ENCODE measurements at places on chromosomes 7 and 10.

DNA sequence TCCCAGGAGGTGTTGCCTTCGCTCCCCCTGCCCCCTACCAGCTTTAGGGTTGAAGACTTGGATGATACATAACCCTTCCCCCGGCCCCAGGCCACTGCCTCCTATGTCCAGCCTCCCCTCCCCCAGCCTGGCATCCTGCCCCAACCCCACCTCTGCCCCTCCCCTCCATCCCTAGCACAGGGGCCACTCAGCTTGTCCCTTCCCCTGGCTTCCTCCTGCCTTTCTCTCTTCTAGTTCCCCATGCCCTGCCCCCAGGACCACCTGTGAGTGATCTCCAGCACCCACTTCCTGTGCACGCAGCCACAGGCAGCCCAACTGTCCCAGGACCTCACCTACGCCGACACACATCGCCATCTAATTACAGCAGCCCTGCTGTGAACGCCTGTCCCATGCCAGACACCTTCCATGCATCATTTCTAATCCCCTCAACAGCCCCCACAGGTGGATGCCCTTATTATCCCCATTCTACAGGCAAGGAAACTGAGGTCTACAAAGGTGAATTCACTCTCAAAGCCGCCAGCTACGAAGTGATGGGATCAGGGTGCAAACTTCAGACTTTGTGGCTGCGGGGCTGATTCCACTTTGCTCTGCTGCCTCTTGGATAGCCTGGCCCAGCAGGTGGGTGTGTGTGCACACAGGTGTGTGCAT lies 82.4 kb upstream of the CHST15 start:
- no peak overlapping the region for H3K4me3 ChIP-seq
- DNase-seq = no peak

- H3K36me3 ChIP-seq = no peaks in the 10 kb centered on the region
- H3K27ac ChIP-seq = no peak overlapping the region
- no peaks in the 10 kb centered on the region for H3K4me1 ChIP-seq
- H3K27me3 ChIP-seq = no peaks in the 10 kb centered on the region
These were observed 40.1 kb downstream of the KCNH2 start for GRCh38 chr7:150937848-150938561.

- no peak for DNase-seq
- H3K4me1 ChIP-seq = peaks cover 17% of the 10 kb centered on the region
- H3K36me3 ChIP-seq = no peaks in the 10 kb centered on the region
- H3K27ac ChIP-seq = no peak overlapping the region
These were observed 221.8 kb downstream of the PHF14 start for GRCh38 chr7:11195502-11195901.

DNA sequence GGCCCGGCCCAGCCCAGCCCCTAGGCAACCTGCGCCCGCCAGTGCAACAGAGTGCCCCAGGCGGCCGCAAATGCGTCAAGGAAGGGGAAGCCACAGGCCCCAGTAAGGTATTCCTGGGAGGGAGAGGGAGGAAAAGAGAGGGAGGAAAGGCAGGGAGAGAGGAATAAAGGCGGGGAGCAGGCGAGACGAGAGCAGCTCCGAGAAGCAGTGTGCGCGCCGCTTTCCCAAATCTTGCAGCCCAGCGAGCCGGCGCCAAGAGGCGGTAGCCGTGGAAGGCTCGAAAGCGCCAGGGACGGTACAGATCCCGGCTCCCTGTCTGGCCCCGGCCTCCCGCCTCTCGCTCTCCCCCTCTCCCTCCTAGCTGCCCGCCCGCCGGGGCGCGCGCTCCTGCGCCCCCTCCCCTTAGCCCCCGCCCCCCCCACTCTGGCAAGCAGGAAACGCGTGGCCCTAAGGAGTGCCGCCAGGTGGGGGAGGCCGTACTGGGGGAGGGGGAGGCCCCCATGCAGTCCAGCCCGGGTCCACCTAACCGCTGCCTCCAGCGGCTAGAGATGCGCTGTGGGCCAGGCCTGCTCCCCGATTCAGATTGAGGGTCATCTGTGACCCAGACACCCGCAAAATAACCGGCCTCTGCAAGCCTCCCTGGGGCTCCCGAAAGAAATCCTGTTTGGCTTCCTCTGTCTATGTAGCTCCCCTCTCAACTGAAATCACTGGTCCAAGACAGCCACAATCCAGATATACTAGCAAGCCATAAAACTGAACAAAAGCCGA lies 4.3 kb downstream of the HOXA10 start:
- H3K36me3 ChIP-seq = no peaks in the 10 kb centered on the region
- peak overlapping the region; percentile 98 for H3K27ac ChIP-seq
- H3K27me3 ChIP-seq = no peaks in the 10 kb centered on the region
- peaks cover 22% of the 10 kb centered on the region for H3K4me1 ChIP-seq

DNA sequence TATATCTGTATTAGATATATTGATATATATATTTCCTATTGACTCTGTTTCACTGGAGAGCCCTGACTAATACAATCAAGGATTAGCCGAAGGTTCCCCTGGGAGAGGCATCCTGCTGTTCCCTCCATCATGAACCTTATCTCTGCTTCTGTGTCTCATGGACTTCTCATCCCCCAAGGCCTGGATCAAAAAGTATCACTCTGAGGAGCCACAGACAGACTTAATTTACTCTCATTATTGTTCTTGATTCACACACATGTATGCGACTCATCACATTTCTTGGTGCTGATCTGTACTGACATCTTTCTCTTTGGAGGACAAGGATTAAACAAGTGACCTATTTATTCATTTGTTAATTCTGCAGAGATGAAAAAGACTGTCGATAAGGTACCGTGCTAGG lies 550.2 kb downstream of the KCNMA1 start:
- no peak for DNase-seq
- H3K27me3 ChIP-seq = no peaks in the 10 kb centered on the region
- H3K36me3 ChIP-seq = peaks cover 4% of the 10 kb centered on the region
- H3K4me1 ChIP-seq = peaks cover 37% of the 10 kb centered on the region

GRCh38 chr10:67816719-67817118 lies 21.3 kb downstream of the DNAJC12 start:
- DNase-seq = no peak
- H3K4me1 ChIP-seq = no peaks in the 10 kb centered on the region
- no peaks in the 10 kb centered on the region for H3K27me3 ChIP-seq

- no peak for DNase-seq
- no peaks in the 10 kb centered on the region for H3K36me3 ChIP-seq
- H3K27me3 ChIP-seq = no peaks in the 10 kb centered on the region
- H3K4me3 ChIP-seq = no peak overlapping the region
- H3K27ac ChIP-seq = no peak overlapping the region
- no peaks in the 10 kb centered on the region for H3K4me1 ChIP-seq
These were observed 45.8 kb upstream of the WIPI2 start for GRCh38 chr7:5143935-5144903.

GRCh38 chr7:2497500-2498336 lies 21.5 kb upstream of the GRIFIN start:
- H3K4me3 ChIP-seq = no peak overlapping the region
- peaks cover 62% of the 10 kb centered on the region for H3K27me3 ChIP-seq
- H3K27ac ChIP-seq = no peak overlapping the region
- H3K36me3 ChIP-seq = no peaks in the 10 kb centered on the region

DNA sequence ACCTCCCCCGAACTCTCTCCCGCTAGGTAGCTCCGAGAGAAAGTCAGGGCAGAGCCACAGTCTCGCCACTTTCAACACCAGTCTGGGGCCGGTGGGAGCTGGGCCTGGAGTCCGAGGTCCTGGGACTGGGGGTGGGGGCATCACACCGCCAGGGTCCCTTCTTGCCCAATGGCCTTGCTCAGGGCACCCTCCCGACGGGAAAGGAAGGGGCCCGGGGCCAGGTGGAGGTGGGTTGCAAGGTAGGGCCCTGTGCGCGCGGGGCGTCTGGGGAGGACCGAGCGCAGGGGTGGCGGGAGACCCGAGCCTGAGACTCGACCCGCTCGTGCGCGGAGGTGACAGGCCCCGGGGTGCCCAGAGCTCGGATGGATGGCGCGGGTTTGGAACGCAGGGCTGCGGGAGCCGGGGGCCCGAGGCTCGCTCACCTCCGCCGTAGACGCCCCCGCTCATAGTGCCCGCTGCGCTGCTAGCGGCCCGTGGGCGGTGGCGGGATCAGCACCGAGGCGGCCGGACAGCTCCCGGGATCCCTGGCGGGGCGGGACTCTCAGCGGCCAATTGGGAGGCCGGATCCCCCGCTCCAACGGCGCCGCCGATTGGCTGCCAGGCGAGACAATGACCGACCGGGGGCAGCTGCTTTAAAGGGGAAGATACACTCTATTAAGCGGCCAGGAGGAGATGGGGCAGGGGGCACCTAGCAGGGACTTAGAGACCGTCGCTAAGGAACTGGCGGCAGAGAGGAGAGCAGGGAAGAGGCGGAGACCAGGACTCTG lies at the start of gene ACTL6B:
Gene ACTL6B, minus strand, starts transcription at position 541 of the 767 bp plus-strand sequence. Its CDS starts 94 bp downstream, at position 447.
- DNase-seq = no peak
- no peak within 1 kb of the TSS for H3K4me3 ChIP-seq
- no peaks in the 10 kb centered on the region for H3K36me3 ChIP-seq
- peaks cover 60% of the 10 kb centered on the region for H3K27me3 ChIP-seq
- H3K27ac ChIP-seq = no peak within 1 kb of the TSS

DNA sequence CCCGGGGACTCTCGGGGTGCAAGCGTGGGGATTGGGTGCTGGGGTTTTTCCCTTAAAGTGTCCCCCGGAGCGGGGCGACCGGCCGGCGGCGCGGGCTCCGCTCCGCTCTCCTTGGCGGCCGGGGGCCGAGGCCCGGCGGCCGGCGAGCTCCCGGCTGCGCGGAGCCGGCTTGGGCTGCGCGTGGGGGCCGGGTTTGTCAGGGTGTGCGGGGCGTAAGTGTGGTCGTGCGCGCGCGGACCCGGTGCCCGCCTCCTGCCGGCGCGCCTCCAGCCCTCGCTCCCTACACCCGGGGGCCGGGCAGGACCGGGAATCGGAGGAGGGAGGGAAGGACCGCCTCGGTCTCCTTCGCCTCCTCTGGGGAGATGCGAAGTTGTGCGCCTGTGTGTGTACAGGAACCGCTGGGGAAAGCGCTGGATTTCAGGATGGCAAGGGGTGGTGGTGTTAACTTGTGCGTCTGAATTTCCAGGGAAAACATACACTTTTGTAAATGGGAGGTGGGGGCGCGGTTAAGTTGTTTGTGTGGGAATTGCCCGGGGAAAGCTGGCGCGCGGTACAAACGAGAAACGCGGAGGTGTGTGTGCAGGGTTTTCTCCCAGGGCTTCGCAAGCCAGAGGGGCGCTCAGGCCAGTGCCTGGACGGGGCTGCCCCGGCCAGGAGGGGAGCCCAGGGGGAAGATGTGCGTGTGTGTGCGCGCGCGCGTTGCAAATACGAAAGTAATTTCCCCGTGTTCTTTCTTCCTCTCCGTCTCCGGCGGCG lies 737 bp downstream of the ZMIZ1 start:
- H3K4me1 ChIP-seq = peaks cover 46% of the 10 kb centered on the region
- DNase-seq = peak; percentile 81
- H3K27ac ChIP-seq = peak overlapping the region; percentile 99
- H3K36me3 ChIP-seq = no peaks in the 10 kb centered on the region
- no peaks in the 10 kb centered on the region for H3K27me3 ChIP-seq

GRCh38 chr10:33506838-33507661 lies 172.6 kb upstream of the NRP1 start:
- no peak overlapping the region for H3K27ac ChIP-seq
- H3K4me1 ChIP-seq = peaks cover 22% of the 10 kb centered on the region
- H3K4me3 ChIP-seq = no peak overlapping the region
- DNase-seq = no peak
- H3K27me3 ChIP-seq = no peaks in the 10 kb centered on the region
- no peaks in the 10 kb centered on the region for H3K36me3 ChIP-seq

GRCh38 chr10:4813023-4813422 lies 13.0 kb upstream of the AKR1E2 start:
- no peak overlapping the region for H3K27ac ChIP-seq
- no peak overlapping the region for H3K4me3 ChIP-seq
- no peaks in the 10 kb centered on the region for H3K27me3 ChIP-seq
- no peak for DNase-seq
- no peaks in the 10 kb centered on the region for H3K4me1 ChIP-seq

DNA sequence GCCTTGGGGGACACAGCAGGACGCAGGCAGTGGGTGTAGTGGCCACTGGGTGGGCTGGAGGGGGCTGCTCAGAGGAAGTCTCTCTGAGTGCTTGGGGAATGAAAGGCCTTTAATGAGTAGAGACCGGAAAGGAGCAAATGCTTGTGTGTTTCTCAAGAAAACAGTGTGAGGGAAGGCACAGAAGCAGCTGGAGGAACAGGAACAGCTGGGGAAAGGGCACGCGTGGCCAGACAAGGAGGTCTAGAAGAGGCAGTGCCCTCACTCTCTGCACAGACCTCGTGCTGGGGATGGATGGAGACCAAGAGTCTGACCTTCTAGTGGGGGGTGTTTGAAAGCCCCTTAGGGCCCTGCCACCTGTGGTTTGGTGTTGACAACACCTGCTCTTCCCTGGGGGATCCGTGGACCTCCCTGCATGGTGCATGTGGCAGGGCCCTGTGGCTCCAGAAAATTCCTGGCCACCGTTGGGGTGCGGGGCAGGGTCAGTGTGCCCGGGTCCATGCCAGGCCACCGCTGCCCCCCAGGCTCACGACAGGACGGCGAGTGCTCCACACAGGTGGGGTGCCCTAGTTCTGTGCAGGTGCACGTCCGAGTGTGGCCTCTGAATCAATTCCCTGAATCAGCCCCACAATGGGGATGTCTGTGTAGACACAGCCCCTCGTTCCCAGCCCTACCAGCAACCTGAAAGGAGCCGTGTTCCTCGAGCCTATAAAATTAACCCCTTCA lies 25.9 kb upstream of the FAM20C start:
- H3K27ac ChIP-seq = no peak overlapping the region
- no peaks in the 10 kb centered on the region for H3K27me3 ChIP-seq
- peak; percentile 62 for DNase-seq

- DNase-seq = no peak
- no peak overlapping the region for H3K4me3 ChIP-seq
- H3K27ac ChIP-seq = peak overlapping the region; percentile 67
- no peaks in the 10 kb centered on the region for H3K27me3 ChIP-seq
- no peaks in the 10 kb centered on the region for H3K36me3 ChIP-seq
- no peaks in the 10 kb centered on the region for H3K4me1 ChIP-seq
These were observed 130.7 kb downstream of the BAMBI start for GRCh38 chr10:28807760-28808613.

- H3K4me1 ChIP-seq = peaks cover 25% of the 10 kb centered on the region
- no peaks in the 10 kb centered on the region for H3K27me3 ChIP-seq
- H3K27ac ChIP-seq = peak overlapping the region; percentile 49
These were observed 23.1 kb downstream of the ADAMTS14 start for GRCh38 chr10:70695241-70696030.

- no peaks in the 10 kb centered on the region for H3K36me3 ChIP-seq
- H3K27me3 ChIP-seq = no peaks in the 10 kb centered on the region
- no peak for DNase-seq
- no peak overlapping the region for H3K4me3 ChIP-seq
These were observed 34.7 kb downstream of the MINDY4 start for GRCh38 chr7:30805931-30806330.

DNA sequence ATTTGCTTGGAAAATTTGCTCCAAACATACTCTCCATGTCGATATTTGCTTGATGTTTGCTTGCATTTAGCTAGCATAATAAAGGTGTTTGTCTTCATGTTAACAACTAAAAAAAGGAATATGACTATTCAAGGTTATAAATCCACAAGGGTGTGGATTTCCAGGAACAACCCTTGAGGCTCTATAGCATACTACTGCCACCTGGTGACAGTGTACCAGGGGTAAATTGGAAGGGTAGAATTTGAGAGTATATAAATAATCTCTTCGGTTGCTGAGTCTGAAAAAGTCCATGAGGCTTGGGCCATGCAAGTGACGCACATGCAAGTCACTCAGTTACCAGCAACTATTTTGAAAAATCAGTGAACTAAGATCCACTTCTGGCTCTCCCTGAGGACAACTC lies 68.4 kb downstream of the SLIT1 start:
- no peaks in the 10 kb centered on the region for H3K27me3 ChIP-seq
- H3K36me3 ChIP-seq = no peaks in the 10 kb centered on the region
- no peak overlapping the region for H3K27ac ChIP-seq
- H3K4me1 ChIP-seq = no peaks in the 10 kb centered on the region
